ENCODE measurements at places on chromosomes 4 and X.
A peak's percentile ranks its signal among the peaks of the same experiment; 100 is the strongest.

DNA sequence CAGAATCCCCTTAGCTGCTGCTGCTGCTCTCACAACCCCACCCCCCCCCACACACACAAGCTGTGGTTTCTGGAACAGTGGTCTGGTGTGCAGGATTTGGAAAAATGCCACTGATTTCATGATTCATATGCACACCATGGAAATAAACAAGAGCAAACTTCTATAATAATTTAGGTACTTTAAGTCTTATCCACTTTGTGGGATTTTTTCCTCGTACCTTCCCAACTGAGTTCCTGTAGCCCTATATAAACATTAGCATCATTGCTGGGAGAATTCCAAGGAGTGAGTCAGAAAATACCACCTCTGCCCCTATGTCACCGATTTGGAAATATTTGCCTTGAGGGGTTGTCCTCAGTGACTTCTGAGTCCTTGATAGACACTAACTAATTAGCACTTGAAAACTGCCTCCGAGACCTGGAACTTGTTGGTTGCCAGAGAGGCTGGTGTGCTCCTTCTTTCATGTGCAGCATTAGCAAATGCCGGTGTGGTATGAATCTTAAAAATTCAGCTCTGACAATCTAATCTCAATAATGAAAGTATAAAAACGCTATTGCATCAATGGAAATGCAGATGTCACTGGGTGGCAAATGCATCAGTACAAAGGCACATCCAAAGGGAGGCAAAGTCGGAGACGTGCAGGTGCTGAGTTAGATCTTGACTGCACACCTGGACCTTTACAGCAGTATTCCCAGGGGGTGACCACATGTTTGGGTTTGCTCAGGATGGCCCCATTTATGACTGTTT is 61.8 kb downstream of the CPE start:
- DNase-seq: no peak

DNA sequence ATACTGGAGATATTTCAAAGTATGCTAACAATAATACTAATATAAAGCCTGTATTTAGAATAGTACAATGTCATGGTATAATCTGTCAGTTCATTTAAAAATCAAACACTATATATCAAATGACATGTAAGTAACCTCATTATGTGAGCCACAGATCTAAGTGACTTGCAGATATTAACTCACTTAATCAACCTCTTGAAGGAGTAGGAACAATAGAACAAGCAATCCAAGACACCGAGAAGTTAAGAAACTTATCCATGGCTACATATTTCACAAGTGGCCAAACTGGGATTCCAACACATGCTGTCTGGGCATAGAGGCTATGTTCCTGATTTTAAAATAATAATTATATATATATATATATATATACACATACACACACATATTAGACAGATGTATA is 554.0 kb downstream of the ARAP2 start:
- no peak for DNase-seq

- DNase-seq: no peak
These were observed 7.6 kb downstream of the G6PD start for GRCh38 chrX:154539077-154539476.

DNA sequence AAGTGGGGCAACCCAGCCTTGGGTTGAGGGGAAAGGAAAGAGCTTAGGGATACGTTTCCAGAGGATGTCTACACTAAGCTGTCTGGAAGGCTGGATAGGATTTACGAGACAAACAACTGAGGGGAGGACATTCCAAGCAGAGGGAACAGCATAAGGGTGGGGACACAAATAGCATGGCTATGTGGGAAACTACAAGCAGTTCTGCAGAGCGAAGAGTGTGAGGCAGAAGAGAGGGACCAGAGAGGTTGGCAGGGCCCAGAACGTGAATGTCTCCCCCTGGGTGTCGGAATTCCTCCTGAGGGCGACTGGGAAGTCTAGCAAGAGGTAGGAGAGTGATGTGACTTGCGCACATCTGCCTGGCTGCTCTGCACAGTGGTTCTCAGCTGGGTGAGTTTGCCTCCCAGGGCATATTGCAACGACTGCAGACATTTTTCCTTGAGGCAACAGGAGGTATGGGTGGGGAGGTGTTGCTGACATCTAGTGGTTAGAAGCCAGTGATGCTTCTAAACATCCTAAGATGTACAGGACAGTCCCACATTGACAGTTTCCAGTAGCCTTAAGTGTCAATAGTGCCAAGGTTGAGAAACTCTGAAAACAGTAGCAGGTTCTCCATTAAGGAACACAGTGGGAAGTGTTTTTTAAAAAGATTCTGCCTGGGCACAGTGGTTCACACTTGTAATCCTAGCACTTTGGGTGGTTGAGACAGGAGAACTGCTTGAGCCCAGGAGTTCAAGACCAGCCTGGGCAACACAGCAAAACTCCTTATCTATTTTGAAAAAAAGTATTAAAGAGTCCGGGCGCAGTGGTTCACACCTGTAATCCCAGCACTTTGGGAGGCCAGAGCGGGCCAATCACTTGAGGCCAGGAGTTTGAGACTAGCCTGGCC is 9.2 kb downstream of the NDUFA1 start:
- peak; percentile 1 for DNase-seq

GRCh38 chrX:16023790-16024734 is 99.3 kb upstream of the GRPR start:
- DNase-seq: no peak

GRCh38 chr4:121338518-121338917 is 42.3 kb downstream of the QRFPR start:
- DNase-seq: no peak

GRCh38 chr4:147336252-147336651 is 144.6 kb upstream of the EDNRA start:
- DNase-seq: no peak

DNA sequence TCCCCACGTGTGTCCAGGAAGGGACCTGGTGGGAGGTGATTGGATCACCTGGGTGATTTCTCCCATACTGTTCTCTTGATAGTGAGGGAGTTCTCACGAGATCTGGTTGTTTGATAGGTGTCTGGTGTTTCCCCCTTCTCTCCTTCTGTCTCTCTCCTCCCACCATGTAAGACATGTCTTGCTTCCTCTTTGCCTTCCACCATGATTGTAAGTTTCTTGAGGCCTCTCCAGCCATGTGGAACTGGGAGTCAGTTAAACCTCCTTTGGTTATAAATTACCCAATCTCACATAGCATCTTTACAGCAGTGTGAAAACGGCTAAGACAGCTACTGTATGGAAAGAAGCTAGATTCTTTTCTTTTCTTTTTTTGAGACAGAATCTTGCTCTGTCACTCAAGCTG is 21.6 kb upstream of the FGG start:
- no peak for DNase-seq

DNA sequence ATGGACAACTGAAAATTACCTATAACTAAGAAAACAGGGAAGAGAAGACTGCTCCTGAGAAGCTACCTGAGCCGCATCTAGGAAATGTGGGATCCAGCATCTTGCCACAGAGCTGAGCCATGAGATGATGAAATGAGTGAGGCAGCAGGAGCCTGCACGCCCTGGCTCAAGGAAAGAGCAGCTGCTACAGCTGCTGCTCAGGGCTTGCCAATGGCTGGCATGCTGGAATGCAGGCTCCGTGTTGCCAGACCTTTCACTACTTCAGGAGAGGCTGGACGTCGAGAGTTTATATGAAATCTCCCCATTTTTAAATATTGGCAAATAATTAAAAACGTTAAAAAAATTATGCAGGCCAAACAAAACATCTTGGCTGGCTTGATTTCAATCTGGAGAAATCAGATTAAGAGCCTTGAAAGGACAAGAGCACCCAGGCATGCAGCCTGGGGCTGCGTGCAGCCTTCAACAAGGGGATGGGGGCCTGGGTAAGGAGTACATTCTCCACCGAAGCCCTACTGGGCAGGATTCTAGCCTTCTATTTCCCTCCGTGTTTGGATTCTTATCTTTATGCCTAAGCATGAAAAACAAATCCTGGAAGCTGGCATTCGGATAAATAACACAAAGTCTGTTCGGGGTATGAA is 227.6 kb downstream of the NR3C2 start:
- no peak for DNase-seq

GRCh38 chrX:40272141-40272540 is 174.4 kb upstream of the BCOR start:
- DNase-seq: no peak

- DNase-seq: no peak
These were observed 545.8 kb downstream of the IQCM start for GRCh38 chr4:149269835-149270234.

- no peak for DNase-seq
These were observed 209.3 kb downstream of the PTTG2 start for GRCh38 chr4:38169524-38169923.

- DNase-seq: no peak
These were observed 261.5 kb upstream of the ADGRL3 start for GRCh38 chr4:60938621-60939020.

- no peak for DNase-seq
These were observed 82.6 kb downstream of the PCDH7 start for GRCh38 chr4:30802622-30803323.

DNA sequence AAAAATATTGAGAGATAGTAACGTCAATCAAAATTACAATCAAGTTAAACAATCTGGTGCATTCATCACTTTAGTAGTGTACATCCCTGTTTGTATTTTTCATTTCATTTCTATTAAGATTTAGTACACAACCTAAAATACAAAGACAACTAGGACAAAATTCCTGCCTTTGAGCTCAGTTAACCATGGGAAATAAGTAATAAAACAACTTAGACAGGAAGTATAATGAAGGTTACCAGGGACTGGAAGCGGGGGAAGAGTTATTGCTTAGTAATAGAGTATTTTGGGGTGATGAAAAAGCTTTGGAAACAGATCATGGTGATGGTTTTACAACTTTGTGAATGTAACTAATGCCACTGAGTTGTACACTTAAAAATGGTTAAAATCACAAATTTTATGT is 25.6 kb upstream of the ATXN3L start:
- DNase-seq: no peak

- DNase-seq: no peak
These were observed 204.1 kb downstream of the LDB2 start for GRCh38 chr4:16694173-16694883.

DNA sequence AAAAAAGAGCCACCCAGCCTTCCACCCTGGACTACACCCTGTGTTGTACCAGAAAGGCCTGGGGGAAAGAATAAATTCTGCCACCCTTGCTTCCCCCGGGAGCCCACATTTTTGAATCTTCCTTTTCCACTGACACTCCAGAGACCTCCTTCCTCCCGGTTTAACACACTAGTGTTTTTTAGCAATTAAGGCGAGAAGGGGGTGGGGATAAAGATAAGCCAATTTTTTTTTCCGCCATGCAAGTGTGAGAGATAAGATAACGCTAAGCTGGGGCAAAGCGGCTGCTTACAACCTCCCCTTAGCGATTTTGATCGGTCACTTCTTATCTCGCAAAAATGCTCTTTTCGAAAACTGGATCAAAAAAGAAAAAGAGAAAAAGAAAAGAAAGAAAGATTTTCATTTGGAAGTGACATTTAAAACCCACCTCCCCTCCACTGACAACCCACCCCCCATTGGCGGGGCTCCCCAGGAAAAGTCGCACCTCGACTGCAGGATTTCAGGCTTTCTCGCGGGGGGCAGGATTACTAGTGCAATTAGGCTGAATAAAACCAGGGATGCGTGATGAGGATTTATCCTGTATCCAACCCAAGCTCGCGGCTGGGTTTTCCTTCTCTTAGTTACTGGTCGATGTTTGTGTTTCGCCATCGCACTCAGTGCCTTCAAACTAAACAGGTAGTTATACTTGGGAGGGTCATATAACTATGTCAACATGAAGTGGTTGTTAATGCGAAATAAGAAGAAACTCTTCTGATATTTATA is 6.0 kb upstream of the BCOR start:
- DNase-seq: no peak

DNA sequence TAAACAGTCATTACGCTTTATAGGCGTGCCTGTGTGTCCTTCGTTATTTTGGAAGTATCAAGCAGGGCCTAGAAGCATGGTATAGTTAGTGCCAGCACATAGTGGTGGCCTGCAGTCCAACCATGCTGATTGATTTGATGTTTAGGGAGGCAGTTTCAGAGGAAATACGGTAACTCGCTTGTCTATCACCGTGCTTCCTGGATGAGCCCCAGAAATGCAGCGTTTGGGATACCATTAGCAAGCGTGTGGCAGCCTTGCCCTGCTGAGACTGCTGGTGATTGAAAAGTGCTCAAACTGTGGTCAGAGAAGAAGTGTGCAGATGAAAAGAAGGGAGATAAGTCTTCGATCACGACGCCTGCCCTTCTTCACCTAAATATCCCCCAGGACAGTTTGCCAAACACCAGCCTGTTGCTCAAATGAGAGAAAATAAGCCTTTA is 158.4 kb downstream of the CHIC2 start:
- no peak for DNase-seq

- DNase-seq: no peak
These were observed 2.2 kb upstream of the XAGE3 start for GRCh38 chrX:52870046-52870445.

DNA sequence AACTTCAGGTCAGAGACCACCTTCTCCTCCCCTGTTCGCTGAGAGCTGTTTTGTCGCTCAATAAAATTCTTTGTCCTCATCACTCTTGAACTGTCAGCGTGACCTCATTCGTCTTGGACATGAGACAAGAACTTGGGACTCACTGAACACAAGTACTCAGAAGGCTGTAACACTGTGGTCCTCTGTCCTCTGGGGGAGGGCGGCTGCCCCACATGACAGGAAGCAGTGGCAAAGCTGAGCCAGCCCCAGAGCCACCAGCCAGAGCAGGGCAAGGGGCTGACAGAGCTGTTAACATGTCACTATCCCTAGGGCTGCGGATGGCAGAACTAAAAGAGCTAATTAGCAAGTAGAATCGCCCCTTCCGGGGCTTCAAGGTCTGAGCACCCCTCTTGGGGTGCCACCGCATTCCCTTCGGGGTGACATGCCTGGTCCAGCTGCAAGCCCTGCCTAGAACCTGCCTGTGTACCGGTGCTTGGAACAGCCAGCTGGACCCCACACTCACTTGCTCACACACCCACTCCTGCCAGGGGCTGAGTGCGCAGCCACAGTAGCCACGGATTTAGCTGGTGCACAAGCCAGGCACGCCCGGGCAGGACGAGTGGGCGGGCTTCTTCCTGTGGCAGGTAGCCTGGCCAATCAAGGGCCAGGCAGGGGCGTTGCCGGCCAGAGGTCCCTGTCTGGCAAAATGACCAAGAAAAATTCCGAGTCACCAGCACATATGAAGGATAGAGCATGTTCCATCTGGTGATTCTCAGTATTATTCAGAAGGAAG is 648.6 kb upstream of the AGA start:
- DNase-seq: no peak

- no peak for DNase-seq
These were observed 9.6 kb upstream of the RUFY3 start for GRCh38 chr4:70712150-70712549.

DNA sequence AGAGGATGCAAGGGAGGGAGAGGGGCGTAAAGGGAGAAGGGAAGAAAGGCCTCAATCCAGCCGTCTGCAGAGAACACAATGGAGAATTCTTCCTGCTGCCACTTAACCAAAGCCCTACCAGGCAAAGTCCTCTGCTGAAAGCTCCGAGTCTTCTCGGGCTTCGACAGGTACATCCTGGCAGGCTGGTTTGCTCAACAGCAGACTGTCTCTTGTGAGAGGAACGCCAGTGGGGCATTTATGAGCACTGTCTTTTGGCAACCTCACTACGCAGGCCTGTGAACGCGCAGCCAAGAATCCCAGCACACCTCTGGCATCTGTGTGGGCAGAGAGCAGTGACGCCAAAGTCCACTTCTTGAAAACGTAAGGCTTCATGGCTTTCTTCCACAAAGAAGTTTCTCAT is 207.5 kb upstream of the FAM9B start:
- no peak for DNase-seq
